ENCODE measurements at places on chromosomes 4 and X. TPM values are rescaled to one million over a fixed set of nuclear protein-coding genes. Genes with fewer than 3 reads are reported as not detected.

ZAR1 gene
- total RNA-seq: not detected

STBD1 gene
- total RNA-seq: 1.5 TPM

RNF150 gene
- total RNA-seq: not detected

GRCh38 chr4:178448372-178449035, 1006.3 kb upstream of the AGA start:
- no peak overlapping the region for H3K4me3 ChIP-seq
- H3K27ac ChIP-seq: no peak overlapping the region
- H3K4me1 ChIP-seq: no peaks in the 10 kb centered on the region
- no peak for DNase-seq
- H3K36me3 ChIP-seq: no peaks in the 10 kb centered on the region

- H3K4me3 ChIP-seq: no peak overlapping the region
- H3K27ac ChIP-seq: no peak overlapping the region
- no peaks in the 10 kb centered on the region for H3K4me1 ChIP-seq
- no peaks in the 10 kb centered on the region for H3K27me3 ChIP-seq
- DNase-seq: no peak
These were observed 52.1 kb upstream of the RAP2C start for GRCh38 chrX:132271311-132271778.

Measured in T-cell (primary cell).